Stimulated activated CD8-positive, alpha-beta memory T cell treated with anti-CD3 and anti-CD28 coated beads, Interleukin-15, amount 100 ng/mL, for 4 hours (primary cell): ENCODE measurements at places on chromosomes 12 and 14.

- no peak for DNase-seq
Measured at GRCh38 chr12:66323017-66323416, 20.7 kb downstream of the HELB start.

DNA sequence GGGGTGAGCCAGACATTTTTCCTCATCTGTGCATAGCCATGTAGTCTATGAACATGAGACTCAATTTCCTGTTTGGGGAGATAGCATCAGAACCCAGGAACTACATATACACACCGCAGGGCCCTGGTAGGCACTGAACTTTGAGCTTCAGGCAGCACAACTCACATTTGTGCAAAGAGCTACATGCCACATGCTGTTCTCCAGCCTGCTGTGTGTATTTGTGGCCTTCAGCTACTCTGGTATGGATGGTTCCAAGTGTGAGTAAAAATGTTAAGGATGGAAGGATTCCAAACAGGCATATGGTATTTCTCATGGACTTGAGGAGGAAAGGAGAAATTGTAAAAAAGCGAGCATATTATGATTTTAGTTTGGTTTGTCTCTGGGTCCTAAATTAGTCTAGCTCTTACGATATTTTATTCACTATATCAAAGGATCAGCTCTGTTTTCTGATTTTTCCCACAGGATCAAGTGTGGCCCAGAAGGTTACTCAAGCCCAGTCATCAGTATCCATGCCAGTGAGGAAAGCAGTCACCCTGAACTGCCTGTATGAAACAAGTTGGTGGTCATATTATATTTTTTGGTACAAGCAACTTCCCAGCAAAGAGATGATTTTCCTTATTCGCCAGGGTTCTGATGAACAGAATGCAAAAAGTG is 422.4 kb upstream of the OR4E1 start:
- DNase-seq: no peak

- DNase-seq: no peak
Measured at GRCh38 chr12:4118017-4118510, 155.5 kb upstream of the CCND2 start.

GRCh38 chr12:41365653-41366171 is 177.6 kb downstream of the PDZRN4 start:
- DNase-seq: no peak
